ENCODE measurements at places on chromosomes 5 and 9. TPM values are rescaled to one million over a fixed set of nuclear protein-coding genes. Genes with fewer than 3 reads are reported as not detected.

GRCh38 chr9:126500600-126501382 lies 112.9 kb upstream of the LMX1B start:
- no peaks in the 10 kb centered on the region for H3K27me3 ChIP-seq
- H3K4me1 ChIP-seq = peaks cover 20% of the 10 kb centered on the region
- peak; percentile 89 for DNase-seq
- peaks cover 25% of the 10 kb centered on the region for H3K36me3 ChIP-seq
- no peak overlapping the region for H3K4me3 ChIP-seq

DNA sequence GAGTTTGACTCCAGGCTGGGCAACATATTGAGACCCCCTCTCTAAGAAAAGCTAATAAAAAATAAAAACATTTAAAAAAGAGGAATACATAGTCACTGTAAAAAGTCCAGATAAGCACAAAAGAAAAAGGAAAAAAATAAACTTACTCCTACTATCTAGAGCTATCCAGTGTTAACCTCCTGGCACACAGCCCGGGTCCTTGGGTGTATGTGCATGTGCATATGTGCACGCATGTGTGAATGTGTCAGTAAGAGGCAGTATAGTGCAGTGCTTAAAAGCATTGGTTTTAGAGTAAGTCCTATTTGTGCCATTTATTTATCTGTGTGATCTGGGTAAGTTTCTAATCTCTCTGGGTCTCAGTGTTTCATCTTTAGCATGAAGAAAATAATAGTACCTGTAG lies 26.7 kb downstream of the FAM219A start:
- H3K27ac ChIP-seq = no peak overlapping the region
- H3K4me1 ChIP-seq = peaks cover 10% of the 10 kb centered on the region
- no peaks in the 10 kb centered on the region for H3K27me3 ChIP-seq
- H3K36me3 ChIP-seq = no peaks in the 10 kb centered on the region

- H3K27me3 ChIP-seq = no peaks in the 10 kb centered on the region
- H3K4me1 ChIP-seq = no peaks in the 10 kb centered on the region
- H3K4me3 ChIP-seq = no peak overlapping the region
- no peak overlapping the region for H3K27ac ChIP-seq
These were observed 394.6 kb downstream of the PSAT1 start for GRCh38 chr9:78691542-78691941.

GRCh38 chr5:165201771-165202518 lies 1696.5 kb downstream of the MAT2B start:
- no peak for DNase-seq
- no peak overlapping the region for H3K4me3 ChIP-seq
- no peaks in the 10 kb centered on the region for H3K27me3 ChIP-seq
- H3K4me1 ChIP-seq = no peaks in the 10 kb centered on the region

DNA sequence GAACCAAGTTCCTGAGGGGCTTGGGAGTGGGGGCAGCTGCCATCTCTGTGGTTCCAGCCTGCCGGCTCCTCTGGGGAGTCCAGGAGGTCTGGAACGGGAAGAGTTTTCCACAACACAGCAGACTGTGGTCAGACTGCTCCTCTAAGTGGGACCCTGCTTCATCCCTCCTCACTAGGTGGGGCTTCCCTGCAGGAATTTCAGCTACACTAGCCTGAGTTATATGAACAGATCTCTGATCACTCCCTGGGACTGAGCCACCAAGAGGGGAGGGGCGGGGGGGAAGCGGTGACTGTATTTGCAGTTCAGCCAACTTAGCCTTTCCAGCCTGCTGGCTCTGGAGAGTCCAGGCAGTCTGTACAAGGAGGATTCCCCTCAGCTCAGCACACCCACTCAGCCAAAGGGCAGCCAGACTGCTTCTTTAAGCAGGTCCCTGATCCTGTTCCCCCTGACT lies 19.4 kb downstream of the DTWD2 start:
- H3K27ac ChIP-seq = no peak overlapping the region
- no peaks in the 10 kb centered on the region for H3K36me3 ChIP-seq
- DNase-seq = no peak
- H3K4me1 ChIP-seq = peaks cover 5% of the 10 kb centered on the region

GRCh38 chr9:18743971-18744370 lies 270.0 kb downstream of the ADAMTSL1 start:
- no peaks in the 10 kb centered on the region for H3K27me3 ChIP-seq
- H3K4me1 ChIP-seq = peaks cover 28% of the 10 kb centered on the region
- no peaks in the 10 kb centered on the region for H3K36me3 ChIP-seq

SPAG8 gene
- 2.8 TPM for total RNA-seq

UBE2QL1 gene
- total RNA-seq = 5.5 TPM

DNA sequence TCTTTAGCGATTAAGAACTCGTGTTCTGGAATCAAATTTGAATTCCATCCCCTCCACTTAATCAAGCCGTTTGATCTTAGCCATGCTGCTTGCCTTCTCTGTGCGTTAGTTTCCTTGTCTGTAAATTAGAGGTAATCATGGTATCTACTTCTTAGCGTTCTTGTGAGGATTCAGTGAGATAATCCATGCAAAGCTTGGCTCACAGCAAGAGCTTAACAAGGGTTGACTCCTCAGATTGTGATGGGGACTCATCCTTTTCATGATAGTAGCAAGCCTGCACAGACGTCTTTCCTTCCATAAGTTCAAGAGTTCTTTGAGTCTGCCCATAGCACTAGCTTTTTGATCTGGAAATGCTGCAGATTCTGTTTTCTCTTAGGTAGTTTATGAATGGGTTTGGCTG lies 72.8 kb downstream of the TRIO start:
- H3K36me3 ChIP-seq = no peaks in the 10 kb centered on the region
- H3K27me3 ChIP-seq = no peaks in the 10 kb centered on the region
- no peak overlapping the region for H3K4me3 ChIP-seq
- peak overlapping the region; percentile 73 for H3K27ac ChIP-seq

- peaks cover 18% of the 10 kb centered on the region for H3K36me3 ChIP-seq
- H3K27me3 ChIP-seq = no peaks in the 10 kb centered on the region
- peak overlapping the region; percentile 53 for H3K27ac ChIP-seq
These were observed 74.8 kb upstream of the TGFBR1 start for GRCh38 chr9:99030092-99030511.

ADAMTSL1 gene
- total RNA-seq = 13.6 TPM

- no peak for DNase-seq
- H3K36me3 ChIP-seq = no peaks in the 10 kb centered on the region
- H3K4me3 ChIP-seq = no peak overlapping the region
- H3K27ac ChIP-seq = no peak overlapping the region
- peaks cover 26% of the 10 kb centered on the region for H3K4me1 ChIP-seq
These were observed 60.5 kb upstream of the HAND1 start for GRCh38 chr5:154538492-154538891.

GRCh38 chr9:137878146-137878941 lies 762 bp downstream of the CACNA1B start:
- H3K27ac ChIP-seq = no peak overlapping the region
- H3K4me3 ChIP-seq = no peak overlapping the region
- peaks cover 57% of the 10 kb centered on the region for H3K27me3 ChIP-seq
- H3K36me3 ChIP-seq = no peaks in the 10 kb centered on the region

TMEM252 gene
- not detected for total RNA-seq

DNA sequence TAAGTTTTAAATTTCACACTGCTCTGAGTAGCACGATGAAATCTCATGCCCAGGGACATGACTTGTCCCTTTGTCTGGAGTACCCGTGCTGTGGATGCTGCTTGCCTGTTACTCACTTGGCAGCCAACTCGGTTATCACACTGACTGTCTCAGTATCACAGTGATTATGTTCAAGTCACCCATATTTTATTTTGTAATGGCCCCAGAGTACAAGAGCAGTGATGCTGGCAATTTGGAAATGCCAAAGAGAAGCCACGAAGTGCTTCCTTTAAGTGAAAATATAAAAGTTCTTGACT lies 22.8 kb upstream of the SCGB3A2 start:
- no peak overlapping the region for H3K27ac ChIP-seq
- no peak overlapping the region for H3K4me3 ChIP-seq
- no peaks in the 10 kb centered on the region for H3K27me3 ChIP-seq
- H3K4me1 ChIP-seq = no peaks in the 10 kb centered on the region

PRDM9 gene
- total RNA-seq = not detected

- DNase-seq = no peak
- no peaks in the 10 kb centered on the region for H3K4me1 ChIP-seq
- no peak overlapping the region for H3K4me3 ChIP-seq
- no peak overlapping the region for H3K27ac ChIP-seq
These were observed 100.6 kb downstream of the ZCCHC7 start for GRCh38 chr9:37220971-37221370.

SPATA31A3 gene
- total RNA-seq = not detected

DNA sequence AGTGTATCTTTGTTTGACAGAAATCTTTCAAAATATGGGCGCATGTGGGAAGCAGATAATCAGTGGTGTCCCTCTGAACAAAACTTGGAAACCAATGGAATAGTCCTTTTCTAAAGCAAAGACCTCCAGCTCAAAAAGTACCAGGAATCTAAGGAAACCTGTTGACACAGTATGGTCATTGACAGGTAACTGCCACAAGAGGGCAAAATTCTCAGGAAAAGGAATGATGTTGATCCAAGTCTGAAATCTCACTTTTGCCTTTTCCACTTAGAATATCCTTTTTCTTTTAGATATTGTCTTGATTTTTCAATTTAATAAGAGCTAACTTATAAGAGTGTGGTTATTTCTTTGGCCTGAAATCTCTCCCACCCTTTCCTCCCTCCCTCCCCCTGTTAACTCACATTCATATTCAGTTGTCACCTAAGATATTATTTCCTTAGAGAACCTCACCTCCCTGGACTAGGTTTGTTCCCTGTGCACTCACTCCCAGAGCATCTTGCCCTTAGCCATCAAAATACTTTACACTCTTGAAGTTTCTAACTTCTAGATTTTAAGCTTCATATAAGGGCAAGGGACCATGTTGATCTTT lies 59.0 kb upstream of the BARX1 start:
- DNase-seq = no peak
- no peaks in the 10 kb centered on the region for H3K4me1 ChIP-seq
- H3K27me3 ChIP-seq = no peaks in the 10 kb centered on the region
- H3K27ac ChIP-seq = no peak overlapping the region
- H3K36me3 ChIP-seq = no peaks in the 10 kb centered on the region

DNA sequence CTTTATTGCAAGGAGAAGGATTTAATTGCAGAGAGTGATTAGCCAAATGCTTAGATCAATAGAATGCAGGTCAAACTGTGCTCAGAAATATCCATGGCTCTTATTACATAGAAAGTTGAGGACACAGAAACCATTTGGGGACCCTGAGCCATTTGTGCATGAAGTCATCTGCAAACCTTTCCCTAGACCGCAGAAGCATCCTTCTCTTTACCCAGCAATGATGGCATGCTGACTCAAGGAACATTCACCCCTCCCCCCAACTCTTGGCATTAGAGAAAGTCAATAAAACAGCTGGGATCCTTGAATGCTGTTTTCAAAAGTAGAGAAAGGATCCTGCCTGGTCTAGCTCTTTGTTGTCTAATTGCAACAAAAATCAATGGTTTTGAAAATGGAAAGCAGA lies 73.5 kb downstream of the PPP2R2B start:
- no peaks in the 10 kb centered on the region for H3K36me3 ChIP-seq
- no peak for DNase-seq
- H3K4me3 ChIP-seq = no peak overlapping the region
- no peaks in the 10 kb centered on the region for H3K27me3 ChIP-seq

DNA sequence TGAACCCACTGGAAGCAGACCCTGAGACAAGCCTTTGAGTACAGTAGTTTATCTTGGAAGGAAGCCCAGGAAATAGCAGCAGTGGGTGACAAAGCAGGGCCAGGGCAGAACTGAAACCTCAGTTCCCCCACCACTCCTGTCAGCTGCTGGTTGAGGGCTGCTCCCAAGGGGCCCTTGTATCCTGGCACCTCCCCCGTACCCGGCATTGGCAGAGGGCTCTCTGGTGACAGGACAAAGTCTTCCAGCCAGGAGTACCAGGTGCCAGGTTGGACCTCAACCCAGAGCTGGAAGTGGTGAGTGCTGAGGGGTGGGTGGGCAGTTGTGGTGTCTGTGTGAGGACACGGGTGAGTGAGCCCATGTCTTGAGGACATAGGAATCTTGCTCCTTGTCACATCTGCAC lies 123.3 kb downstream of the PHF2 start:
- no peaks in the 10 kb centered on the region for H3K27me3 ChIP-seq
- H3K36me3 ChIP-seq = no peaks in the 10 kb centered on the region
- H3K4me3 ChIP-seq = no peak overlapping the region
- no peak for DNase-seq
- no peaks in the 10 kb centered on the region for H3K4me1 ChIP-seq

DNA sequence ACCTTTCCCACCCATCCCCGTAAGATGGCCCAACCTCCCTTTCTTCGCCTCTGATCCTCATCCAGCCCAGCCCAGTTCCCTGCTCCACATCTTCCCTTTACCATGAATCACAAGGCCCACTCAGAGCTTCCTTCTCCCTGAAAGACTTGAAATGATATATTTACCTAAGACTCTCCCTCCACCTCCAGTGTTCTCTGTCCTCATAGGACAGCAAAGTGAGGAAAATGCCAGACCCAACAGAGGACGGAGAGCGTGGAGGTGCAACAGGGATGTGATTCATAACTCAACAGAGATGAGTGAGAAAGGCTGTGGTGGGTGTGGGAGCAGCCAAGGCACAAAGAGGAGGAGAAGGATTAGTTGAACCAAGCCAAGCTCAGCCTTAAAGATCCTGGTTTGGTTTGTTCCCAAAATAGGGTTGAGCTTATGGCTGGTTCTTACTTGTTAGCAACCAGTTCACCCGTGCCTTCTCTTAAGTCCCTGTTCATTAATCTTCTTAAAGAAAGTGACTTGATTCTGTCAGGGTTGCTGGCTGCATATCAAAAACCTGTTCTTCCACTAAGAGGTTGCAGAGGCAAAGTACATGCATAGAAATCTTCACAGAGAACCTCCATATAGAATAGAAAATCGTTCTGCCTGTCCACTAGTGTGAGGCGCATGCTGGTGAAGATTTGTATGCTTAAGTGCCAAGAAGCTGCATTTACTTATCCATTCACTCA lies 183.2 kb downstream of the ACTL7B start:
- no peaks in the 10 kb centered on the region for H3K36me3 ChIP-seq
- H3K4me1 ChIP-seq = no peaks in the 10 kb centered on the region
- H3K27ac ChIP-seq = no peak overlapping the region

DNA sequence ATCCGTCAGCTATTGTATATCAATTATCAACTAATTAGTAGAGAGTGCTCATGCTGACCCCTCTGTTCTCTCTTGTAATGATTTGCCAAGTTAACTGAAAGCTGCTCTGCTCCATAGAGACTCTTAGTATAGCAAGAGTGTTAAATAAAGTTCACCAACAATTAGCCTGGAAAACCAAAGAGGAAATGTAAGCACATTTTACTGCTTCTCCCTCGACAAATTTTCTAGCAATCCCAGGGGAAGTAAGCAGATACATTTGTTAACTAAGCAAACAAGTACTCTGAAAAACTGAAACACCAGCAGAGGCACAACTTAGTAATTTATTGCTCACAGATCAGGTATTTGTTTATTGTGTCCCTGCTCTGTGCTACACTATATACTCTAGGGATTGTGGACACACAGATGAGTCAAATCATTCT lies 162.2 kb downstream of the GLIS3 start:
- DNase-seq = no peak
- no peaks in the 10 kb centered on the region for H3K27me3 ChIP-seq
- H3K4me1 ChIP-seq = peaks cover 18% of the 10 kb centered on the region
- H3K27ac ChIP-seq = peak overlapping the region; percentile 31
